Right atrium auricular region (tissue), 2 donors: ENCODE measurements at places on chromosomes 5 and 9. TPM values are rescaled to one million over a fixed set of nuclear protein-coding genes. Genes with fewer than 3 reads are reported as not detected.

The CCL27 gene
- total RNA-seq, result not detected

DNA sequence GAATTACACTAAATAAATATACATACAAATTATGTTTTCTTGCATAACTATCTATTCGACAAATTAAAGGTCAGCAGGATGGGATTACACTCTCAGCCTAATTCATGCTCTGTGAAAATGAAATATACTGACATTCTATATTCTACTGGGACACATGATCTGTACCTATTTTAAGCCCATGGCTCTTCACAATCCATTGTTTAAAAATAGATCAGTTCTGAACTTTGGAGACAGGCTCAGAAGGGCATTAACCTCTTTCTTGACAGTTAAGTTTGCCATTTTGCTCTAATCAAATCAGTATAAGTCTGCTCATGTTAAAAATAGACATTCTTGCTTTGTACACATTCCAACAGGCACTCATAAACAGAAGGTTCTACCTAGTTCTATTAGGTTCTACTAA, 361.2 kb downstream of the HCN1 start:
- peak overlapping the region; percentile 77 for H3K27ac ChIP-seq
- H3K4me3 ChIP-seq, result no peak overlapping the region
- H3K36me3 ChIP-seq, result no peaks in the 10 kb centered on the region
- no peaks in the 10 kb centered on the region for H3K4me1 ChIP-seq

- H3K4me1 ChIP-seq, result peaks cover 20% of the 10 kb centered on the region
- no peak for DNase-seq
- no peaks in the 10 kb centered on the region for H3K36me3 ChIP-seq
- H3K27me3 ChIP-seq, result no peaks in the 10 kb centered on the region
- H3K4me3 ChIP-seq, result no peak overlapping the region
These were observed 65.1 kb upstream of the NEURL1B start for GRCh38 chr5:172575816-172576545.

- no peaks in the 10 kb centered on the region for H3K36me3 ChIP-seq
- no peaks in the 10 kb centered on the region for H3K27me3 ChIP-seq
- no peak overlapping the region for H3K27ac ChIP-seq
- H3K4me3 ChIP-seq, result no peak overlapping the region
These were observed 9.0 kb upstream of the MOB3B start for GRCh38 chr9:27538647-27539046.

The EIF4E1B gene
- total RNA-seq, result not detected

- H3K27me3 ChIP-seq, result no peaks in the 10 kb centered on the region
- no peak overlapping the region for H3K4me3 ChIP-seq
- H3K4me1 ChIP-seq, result no peaks in the 10 kb centered on the region
- no peak for DNase-seq
These were observed 1014.6 kb downstream of the DTWD2 start for GRCh38 chr5:117973785-117974184.

GRCh38 chr5:132770476-132771159, 6.4 kb downstream of the SEPTIN8 start:
- no peaks in the 10 kb centered on the region for H3K4me1 ChIP-seq
- peak overlapping the region; percentile 53 for H3K27ac ChIP-seq
- no peaks in the 10 kb centered on the region for H3K36me3 ChIP-seq
- H3K27me3 ChIP-seq, result no peaks in the 10 kb centered on the region
- DNase-seq, result no peak
- no peak overlapping the region for H3K4me3 ChIP-seq

GRCh38 chr5:76941442-76941841, 11.4 kb upstream of the CRHBP start:
- H3K4me1 ChIP-seq, result no peaks in the 10 kb centered on the region
- no peak for DNase-seq
- H3K36me3 ChIP-seq, result no peaks in the 10 kb centered on the region
- H3K27ac ChIP-seq, result no peak overlapping the region

DNA sequence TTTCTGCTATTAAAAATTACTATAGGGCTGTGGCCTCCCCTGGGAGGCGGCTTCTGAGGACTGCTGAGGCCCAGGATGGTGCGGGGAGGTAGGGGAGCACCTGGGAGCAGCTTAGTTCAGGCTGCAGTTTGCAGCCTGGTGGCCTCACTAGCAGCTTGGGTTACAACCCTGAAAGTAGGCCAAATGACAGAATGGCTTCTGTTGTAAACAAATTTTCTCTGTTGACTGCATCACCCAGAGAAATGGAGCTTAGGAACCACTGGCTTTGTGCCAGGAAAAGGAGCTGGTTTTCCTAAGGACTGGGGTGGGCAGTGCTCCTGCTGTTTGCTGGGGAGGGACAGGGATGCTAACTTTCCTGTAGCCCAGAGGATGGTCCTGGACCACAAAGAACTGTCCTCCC, 130.3 kb downstream of the ENTREP1 start:
- peaks cover 4% of the 10 kb centered on the region for H3K36me3 ChIP-seq
- H3K27ac ChIP-seq, result no peak overlapping the region
- DNase-seq, result no peak
- H3K4me1 ChIP-seq, result no peaks in the 10 kb centered on the region

The ORM2 gene
- total RNA-seq, result not detected

The FGF1 gene
- total RNA-seq, result 35.3 TPM

The CPLANE1 gene
- 22.5 TPM for total RNA-seq

- H3K4me3 ChIP-seq, result no peak overlapping the region
- H3K27me3 ChIP-seq, result no peaks in the 10 kb centered on the region
- no peak overlapping the region for H3K27ac ChIP-seq
These were observed 8.9 kb downstream of the UBE2QL1 start for GRCh38 chr5:6457592-6457991.

- H3K4me3 ChIP-seq, result no peak overlapping the region
- DNase-seq, result no peak
- H3K36me3 ChIP-seq, result no peaks in the 10 kb centered on the region
- H3K4me1 ChIP-seq, result no peaks in the 10 kb centered on the region
- H3K27me3 ChIP-seq, result no peaks in the 10 kb centered on the region
These were observed 131.1 kb upstream of the TUT7 start for GRCh38 chr9:86485359-86485758.

- no peaks in the 10 kb centered on the region for H3K4me1 ChIP-seq
- H3K36me3 ChIP-seq, result peaks cover 20% of the 10 kb centered on the region
- H3K4me3 ChIP-seq, result peak overlapping the region; percentile 84
- H3K27me3 ChIP-seq, result no peaks in the 10 kb centered on the region
- peak; percentile 92 for DNase-seq
These were observed 1.6 kb upstream of the GADD45G start for GRCh38 chr9:89602978-89603766.

DNA sequence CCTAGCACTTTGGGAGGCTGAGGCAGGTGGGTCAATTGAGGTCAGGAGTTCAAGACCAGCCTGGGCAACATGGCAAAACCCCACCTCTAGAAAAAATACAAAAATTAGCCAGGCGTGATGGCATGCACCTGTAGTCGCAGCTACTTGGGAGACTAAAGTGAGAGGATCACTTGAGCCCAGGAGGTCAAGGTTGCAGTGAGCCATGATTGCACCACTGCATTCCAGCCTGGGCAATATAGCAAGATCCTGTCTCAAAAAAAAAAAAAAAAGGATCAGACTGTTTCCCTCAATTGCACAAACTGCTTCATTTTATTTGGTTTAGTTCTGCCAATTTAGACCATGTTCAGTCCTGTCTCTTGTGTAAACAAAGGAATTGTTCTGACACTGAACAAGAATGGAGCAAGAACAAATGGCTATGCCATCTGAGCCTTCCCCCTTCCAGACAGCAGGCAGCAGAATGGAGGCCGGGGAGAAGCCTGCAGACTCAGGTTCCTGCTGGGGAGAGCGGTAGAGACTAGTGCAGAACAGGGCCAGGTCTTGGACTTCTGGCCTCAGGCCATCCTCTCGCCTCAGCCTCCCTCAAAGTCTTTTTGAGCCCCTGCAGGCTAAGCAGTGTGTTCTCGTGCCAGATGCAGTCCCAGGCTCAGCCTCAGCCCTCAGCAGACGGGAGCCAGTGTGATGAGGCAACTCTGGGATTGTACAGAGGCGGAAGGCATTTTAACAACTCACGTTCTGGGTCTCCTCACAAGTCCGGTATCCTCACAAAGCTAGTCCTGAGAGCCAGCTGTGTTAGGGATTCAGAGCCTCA, 18.2 kb downstream of the HNRNPH1 start:
- H3K4me3 ChIP-seq, result no peak overlapping the region
- H3K27ac ChIP-seq, result no peak overlapping the region
- DNase-seq, result no peak
- H3K36me3 ChIP-seq, result peaks cover 63% of the 10 kb centered on the region
- H3K27me3 ChIP-seq, result no peaks in the 10 kb centered on the region

DNA sequence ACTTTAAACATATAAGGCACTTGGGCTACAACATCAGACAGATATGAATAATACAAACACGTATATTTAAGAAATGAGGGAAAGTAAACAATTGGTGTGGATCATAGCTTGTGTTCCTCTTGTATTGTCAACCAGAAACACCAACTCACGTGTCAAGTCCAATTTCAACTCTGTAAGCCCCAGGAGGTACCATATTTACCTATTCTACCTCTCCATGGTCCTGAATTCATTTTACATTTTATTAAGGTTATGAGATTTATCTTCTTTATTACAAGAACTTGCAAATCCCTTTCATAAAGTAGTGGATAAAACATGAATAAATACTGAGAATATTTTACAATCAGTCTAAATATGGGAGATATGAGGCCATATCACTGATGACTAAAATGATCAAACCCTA, 501.6 kb downstream of the MAT2B start:
- H3K4me3 ChIP-seq, result no peak overlapping the region
- H3K27me3 ChIP-seq, result no peaks in the 10 kb centered on the region
- DNase-seq, result no peak
- no peak overlapping the region for H3K27ac ChIP-seq
- no peaks in the 10 kb centered on the region for H3K4me1 ChIP-seq
- no peaks in the 10 kb centered on the region for H3K36me3 ChIP-seq

GRCh38 chr5:62214701-62215100, 91.3 kb upstream of the KIF2A start:
- no peak overlapping the region for H3K4me3 ChIP-seq
- no peak overlapping the region for H3K27ac ChIP-seq
- no peaks in the 10 kb centered on the region for H3K36me3 ChIP-seq
- DNase-seq, result no peak
- H3K27me3 ChIP-seq, result no peaks in the 10 kb centered on the region

The TAF11L14 gene
- not detected for total RNA-seq

The PCDHA4 gene
- total RNA-seq, result 0.43 TPM

DNA sequence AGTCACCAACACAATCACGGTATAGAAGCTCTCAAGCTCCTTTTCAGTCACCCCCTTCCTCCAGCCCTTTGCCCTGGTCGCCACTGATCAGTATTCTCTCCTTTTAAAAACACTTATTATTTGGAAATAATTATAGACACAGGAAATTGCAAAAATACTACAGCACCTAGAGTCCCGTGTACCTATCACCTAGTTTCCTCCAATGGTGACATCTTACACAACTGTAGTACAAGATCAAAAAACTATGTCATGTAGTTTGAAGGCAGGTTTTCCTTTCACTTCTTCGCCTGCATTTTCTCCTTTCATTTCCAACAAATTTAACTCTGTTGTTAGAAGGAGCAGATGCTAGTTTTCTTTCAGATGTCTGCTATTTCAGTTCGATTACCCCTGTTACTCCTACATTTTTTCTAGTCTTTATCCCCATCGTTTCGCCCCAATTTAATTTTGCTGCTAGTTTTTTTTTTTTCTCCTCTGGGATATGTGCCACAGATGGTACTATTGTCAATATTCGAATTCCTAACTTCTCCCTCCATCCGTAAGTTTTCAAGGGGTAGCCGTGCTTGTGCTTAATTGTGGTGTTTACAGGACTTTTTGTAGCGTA, 612 bp upstream of the ATG10 start:
- no peaks in the 10 kb centered on the region for H3K27me3 ChIP-seq
- no peaks in the 10 kb centered on the region for H3K4me1 ChIP-seq
- peak overlapping the region; percentile 97 for H3K27ac ChIP-seq
- no peaks in the 10 kb centered on the region for H3K36me3 ChIP-seq
- H3K4me3 ChIP-seq, result peak overlapping the region; percentile 65
